ENCODE measurements at places on chromosomes 11 and 22.

DNA sequence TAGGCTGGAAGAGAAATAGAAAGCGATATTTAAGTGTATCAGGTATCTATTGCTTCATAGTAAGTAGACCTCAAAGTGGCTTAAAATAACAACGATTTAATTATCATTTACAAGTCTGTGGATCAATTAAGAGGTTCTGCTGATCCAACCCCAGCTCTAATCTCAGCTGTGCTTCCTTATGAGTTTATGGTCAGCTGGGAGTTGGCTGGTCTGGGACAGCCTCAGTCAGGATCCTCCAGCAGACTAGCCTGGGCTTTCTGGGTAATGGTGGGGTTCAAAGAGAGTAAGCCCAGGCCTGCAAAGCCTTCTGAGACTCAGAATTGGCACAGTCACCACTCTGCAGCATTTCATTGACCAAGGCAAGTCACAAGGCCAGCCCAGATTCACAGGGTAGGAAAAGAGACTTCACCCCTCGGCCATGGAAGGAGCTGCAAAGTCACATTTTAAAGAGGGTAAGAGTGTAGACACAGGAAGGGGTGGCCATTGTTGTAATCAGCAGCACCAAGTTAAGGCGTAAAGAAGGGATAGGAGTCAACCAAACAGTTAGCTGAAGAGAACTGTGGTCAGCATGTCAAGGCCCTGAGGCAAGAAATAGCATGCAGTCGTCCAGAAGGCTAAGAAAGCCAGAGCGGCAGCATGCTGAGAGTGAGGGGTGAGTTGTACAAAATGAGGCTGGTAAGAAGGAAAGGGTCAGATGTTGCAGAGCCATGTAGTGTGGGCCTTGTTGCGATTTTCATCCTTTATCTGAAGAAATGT lies 168.2 kb downstream of the ETS1 start:
- no peak for DNase-seq

DNA sequence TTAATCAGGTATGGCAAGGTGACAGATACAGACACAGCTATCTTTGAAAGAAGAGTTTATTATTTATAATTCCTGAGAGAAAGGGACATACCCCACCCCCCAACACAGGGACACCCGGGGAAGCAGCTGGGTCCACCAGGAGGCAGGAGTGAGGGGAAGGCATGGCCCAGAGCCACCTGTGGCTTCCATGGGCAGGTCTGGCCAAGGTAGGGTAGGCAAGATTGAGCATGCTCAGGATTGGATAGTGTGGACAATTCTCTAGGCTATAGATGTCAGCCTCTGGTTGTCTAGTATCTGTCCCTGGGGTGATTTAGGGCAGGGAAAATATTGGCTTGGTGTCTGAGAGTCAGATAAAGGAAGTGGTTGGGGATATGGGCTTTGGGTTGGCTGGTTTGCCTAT lies 27.5 kb upstream of the SMIM35 start:
- DNase-seq, result no peak

DNA sequence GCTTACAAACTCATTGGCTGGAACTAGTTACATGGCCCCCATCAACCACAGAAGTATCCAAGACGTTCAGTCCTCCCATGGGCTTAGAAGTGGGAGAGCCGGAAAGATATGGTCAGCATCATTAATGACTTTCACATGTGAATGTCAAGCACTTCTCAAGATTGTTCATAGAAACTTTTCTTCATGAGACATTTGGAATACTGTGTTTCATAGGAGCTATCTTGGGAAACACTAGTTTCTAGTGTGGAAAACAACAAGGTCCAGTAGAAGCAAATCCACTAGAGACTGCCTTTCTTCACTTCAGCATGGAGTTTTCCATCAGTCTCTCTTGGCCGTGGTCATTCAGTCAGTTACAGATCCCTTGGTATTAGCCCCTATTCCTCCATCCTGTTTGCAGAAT lies 160.9 kb downstream of the C11orf91 start:
- no peak for DNase-seq

- DNase-seq, result peak; percentile 86
These were observed 22.8 kb downstream of the ARRB1 start for GRCh38 chr11:75328426-75329277.

DNA sequence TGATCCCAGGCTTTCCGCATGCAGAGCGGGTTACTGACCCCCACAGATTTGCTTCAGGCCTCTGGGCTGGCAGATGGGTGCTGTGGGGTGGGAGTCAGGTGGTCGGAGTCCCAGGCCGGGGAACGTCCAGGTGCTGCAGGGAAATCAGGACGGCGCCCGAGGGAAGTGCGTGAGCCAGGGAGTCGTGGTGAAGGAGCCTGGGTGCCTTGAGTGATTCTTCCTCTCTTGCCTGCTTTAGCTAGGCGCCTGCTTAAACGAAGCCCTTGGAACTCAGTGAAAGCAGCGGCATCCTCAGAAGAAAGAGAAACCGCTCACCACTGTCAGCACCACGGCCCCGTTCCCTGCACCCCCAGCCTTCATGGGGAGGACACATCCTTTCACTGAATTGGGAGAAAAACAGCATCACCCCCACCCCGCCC lies 455.6 kb downstream of the BRD1 start:
- no peak for DNase-seq

GRCh38 chr22:30574997-30575671 lies 669 bp upstream of the GAL3ST1 start:
- peak; percentile 52 for DNase-seq
